ENCODE measurements at places on chromosomes 1 and 21. TPM values are rescaled to one million over a fixed set of nuclear protein-coding genes. Genes with fewer than 3 reads are reported as not detected.

DNA sequence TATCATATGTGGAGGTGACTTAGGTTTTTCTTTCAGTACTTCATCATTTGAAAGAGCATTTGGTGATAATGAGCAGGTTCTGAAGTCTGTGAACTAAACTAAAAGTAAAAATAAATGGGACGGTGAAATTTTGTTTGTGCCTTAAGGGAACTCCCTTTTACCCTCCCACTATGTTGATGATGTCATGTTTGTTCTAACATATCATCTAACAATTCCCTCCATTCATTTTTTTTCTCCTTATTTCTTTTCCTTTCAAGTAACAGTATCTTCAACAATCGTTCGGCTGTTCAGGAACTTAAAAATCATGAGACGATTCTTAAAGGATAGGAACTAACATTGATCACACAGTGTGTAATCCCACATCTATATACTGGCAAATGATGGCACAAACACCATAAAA is 30.0 kb upstream of the IRF2BP2 start:
- DNase-seq: no peak

- no peak for DNase-seq
Measured at GRCh38 chr1:102578804-102579203, 529.5 kb downstream of the COL11A1 start.

DNA sequence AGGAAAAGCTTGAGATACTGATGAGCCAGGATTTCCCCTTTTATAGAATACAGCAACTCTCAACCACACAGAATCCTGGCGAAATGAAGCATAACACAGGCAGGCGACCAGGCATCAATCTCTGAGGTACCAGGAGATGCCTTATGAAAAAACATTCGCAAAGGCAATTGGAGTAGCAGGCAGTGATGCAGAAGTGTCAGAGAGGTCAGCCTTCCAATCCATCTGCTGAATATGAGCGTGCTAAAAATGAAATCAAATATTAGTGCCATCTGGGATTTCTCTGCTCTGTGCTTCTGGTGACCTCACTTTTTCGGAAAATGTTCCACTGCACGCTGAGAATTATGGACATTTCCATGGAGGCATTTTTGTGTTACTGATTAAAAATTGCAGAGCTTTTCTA is 258.8 kb downstream of the VAV3 start:
- DNase-seq: no peak

- DNase-seq: peak; percentile 98
Measured at GRCh38 chr21:46455575-46456385, 2.9 kb upstream of the DIP2A start.

DNA sequence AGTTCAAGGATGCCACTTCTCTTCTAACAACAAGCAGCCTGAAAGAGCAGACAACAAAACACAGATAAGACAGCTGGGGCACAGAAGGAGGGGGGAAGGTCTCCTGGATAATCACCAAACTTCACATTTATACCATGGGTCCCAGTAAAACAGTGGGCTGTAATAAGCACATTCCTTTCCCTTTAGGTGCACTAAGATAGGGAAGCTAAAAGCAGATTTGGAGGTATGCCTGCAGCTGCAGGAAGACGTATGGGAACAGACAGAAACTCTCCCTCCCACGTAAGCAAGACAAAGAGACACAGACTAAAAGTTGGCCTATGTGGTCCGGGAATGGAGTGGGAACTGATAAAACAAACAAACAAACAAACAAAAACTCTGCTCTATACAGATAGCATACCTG is 612.1 kb downstream of the MRPL39 start:
- no peak for DNase-seq

DNA sequence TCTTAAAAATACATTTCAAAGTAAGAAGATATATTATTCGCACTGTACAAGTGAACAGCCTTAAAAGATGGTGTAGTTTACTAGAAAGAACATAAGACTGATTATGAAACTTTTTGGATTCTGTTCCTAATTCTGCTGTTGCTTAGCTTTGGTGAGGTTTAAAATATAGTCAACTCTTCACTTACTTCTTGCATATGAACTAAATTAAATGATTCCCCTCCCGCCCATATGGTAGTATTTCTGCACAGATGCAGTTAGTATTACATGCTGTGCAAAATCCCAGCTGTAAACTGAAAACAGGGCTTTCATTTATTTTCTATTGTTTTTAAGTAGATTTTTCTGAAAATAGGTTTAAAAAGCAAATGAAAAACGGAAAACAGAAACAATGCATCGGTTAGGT is 345.4 kb upstream of the NCAM2 start:
- no peak for DNase-seq

TEX38 gene
- total RNA-seq: not detected

PRDM2 gene
- total RNA-seq: 13.3 TPM
